HAP-1 (cell line): ENCODE measurements at places on chromosomes 2 and 18.

- peak; percentile 6 for DNase-seq
Measured at GRCh38 chr2:240933966-240934700, 28.0 kb downstream of the CROCC2 start.

GRCh38 chr18:7576685-7577084, 9.6 kb downstream of the PTPRM start:
- DNase-seq: no peak

DNA sequence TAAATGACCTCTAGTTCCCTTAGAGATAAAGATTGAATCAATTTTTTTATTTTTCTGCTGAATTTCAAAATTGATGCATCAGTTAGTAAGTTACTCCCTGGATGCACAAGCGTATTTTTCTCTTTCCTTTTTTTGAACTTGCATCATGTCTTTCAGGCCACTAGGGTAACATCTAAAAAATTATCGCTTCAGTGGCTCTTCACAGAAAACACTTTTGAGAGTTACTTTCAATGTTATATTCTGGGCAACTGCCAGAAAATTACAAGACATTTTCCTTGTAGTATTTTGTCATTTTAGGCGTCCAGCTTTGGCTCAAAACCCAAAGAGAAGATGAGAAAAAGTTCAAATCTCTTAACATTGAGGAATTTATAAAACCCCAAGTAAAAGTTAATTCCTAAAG, 59.8 kb downstream of the DSEL start:
- no peak for DNase-seq

DNA sequence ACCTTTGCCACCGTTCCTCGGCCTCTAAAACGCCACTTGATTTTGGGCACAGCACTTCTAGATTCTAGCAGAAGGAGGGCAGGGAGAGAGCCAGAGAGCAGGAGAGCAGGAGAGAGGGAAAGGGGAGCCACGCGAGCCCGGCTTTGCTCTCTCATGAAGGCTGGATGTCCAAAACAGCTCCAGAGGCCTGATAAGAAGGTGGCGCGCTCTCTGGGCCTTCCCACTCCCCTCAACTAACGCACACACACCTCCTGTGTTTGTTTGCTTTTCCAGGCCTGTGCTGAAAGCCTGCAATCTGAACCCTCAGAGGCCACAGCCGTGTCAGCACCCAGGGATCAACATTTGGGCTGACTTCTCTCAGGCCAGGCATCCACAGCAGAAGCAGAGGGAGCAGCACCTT, 184.8 kb upstream of the SOX11 start:
- no peak for DNase-seq

DNA sequence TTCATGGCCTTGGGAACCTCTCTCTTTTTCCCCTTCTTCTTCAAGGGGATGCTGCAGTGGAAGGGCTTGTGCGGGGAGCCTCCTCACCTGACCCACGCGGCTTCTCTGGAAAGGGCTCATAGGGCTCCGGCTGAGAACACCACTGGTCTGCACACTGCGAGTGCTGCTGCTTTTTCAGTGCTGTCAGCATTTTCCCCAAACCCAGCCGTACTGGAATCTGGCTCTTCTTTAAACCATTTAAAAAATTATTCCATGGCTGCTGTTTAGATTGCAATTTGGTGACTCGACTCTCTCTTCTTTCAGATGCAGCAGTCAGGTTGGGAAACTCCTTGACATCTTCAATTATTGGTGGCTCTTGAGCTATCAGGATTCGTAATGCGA, 272.6 kb upstream of the DSEL start:
- no peak for DNase-seq

GRCh38 chr2:74373985-74374384, 6.1 kb downstream of the DCTN1 start:
- no peak for DNase-seq

DNA sequence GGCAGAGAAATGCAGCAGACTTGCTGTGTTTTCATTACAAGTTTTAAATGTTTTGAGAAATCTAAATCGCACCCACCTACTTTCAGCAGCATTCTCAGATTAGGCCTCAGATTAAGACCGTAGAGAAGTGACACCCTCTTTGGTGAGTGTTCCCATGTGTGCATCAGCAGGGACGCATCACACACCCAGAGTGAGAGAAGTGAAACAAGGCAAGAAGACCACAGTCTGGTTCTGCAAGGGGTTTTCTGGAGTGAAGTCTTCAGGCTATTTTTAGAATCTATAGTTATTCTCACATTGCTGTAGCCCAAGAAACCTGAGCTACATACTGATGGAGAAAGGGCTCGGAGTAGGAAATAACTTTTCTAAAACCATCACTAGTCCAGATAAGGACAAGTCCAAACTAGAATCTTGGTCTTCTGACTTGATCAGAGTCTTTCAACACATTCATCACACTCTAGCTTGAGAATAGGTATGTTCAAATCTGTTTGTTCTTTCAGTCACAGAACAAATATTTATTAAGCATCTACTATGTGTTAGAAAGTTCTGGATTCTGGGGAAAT, 1216.6 kb upstream of the PIK3C3 start:
- DNase-seq: no peak

DNA sequence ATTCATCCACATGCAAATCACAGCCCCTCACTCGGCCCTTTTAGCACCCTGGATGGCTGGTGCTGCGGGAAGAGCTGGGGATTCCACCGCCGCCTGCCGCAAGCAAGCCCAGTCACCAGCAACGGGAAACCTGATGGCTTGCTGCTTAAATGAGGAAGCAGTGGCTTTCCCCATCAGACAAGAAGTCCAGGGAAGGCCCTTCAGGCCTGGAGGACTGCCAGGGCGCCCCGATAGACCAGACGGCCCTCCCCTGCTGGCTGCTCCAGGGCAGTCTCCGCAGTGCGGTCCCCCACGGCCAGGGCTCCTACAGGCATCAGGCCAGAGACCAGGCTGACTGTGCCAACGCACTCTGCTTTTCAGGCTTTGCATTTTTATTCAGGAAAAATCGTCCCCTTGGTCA, 439.1 kb downstream of the EIPR1 start:
- no peak for DNase-seq

DNA sequence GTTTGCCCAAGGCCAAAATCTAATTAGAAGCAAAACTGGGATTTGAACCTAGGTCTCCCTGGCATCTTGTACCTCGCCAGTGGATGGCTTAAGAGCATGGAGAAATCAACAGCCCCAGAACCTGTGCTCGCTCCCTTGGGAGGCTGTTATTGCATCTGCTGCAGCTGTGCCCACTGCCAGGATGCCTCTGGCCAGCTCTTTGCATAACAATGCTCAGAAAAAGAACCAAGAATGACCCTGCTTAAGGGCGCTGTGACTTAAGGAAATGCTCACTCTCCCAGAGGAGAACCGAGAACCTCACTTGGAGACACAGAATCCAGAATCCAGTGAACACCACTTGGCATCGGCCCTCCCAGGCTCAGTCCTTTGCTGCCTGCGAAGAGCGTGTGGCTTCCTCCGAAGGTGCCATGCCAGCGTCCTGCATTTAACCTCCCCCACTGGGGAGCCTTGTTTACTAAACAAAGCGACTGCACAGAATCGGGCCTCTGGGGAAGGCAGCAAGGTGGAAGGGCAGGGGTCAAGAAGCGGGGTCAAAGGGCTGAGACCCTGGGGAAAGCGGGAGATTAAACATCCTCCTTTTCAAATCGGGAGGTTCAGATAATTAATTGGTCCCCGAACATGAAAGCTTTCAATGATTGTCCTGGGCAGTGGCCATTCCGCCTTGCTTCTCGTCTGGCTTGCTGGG, 71.0 kb upstream of the BOD1L2 start:
- no peak for DNase-seq

GRCh38 chr2:18312818-18313217, 247.6 kb downstream of the RDH14 start:
- no peak for DNase-seq

- DNase-seq: no peak
Measured at GRCh38 chr2:21001988-21002813, 41.7 kb downstream of the APOB start.

- DNase-seq: peak; percentile 71
Measured at GRCh38 chr2:44663471-44664073, 277.9 kb upstream of the SIX3 start.

- DNase-seq: no peak
Measured at GRCh38 chr2:72090271-72090720, 57.4 kb downstream of the CYP26B1 start.

- DNase-seq: peak; percentile 93
Measured at GRCh38 chr2:218962859-218963492, 3.5 kb downstream of the CDK5R2 start.

GRCh38 chr18:23867006-23867405, 147.5 kb upstream of the TTC39C start:
- DNase-seq: no peak

- DNase-seq: no peak
Measured at GRCh38 chr2:42942990-42943493, 150.7 kb upstream of the HAAO start.

GRCh38 chr18:59514203-59514602, 155.1 kb upstream of the LMAN1 start:
- DNase-seq: no peak

GRCh38 chr2:121485039-121485438, 45.6 kb upstream of the RNU4ATAC start:
- no peak for DNase-seq

GRCh38 chr2:207594731-207595130, 30.5 kb downstream of the METTL21A start:
- no peak for DNase-seq

- DNase-seq: no peak
Measured at GRCh38 chr2:23658466-23658942, 268.4 kb downstream of the ATAD2B start.

GRCh38 chr2:176449852-176450251, 180.6 kb downstream of the MTX2 start:
- peak; percentile 92 for DNase-seq
